ENCODE measurements at places on chromosomes 2 and 18.
A peak's percentile ranks its signal among the peaks of the same experiment; 100 is the strongest.

DNA sequence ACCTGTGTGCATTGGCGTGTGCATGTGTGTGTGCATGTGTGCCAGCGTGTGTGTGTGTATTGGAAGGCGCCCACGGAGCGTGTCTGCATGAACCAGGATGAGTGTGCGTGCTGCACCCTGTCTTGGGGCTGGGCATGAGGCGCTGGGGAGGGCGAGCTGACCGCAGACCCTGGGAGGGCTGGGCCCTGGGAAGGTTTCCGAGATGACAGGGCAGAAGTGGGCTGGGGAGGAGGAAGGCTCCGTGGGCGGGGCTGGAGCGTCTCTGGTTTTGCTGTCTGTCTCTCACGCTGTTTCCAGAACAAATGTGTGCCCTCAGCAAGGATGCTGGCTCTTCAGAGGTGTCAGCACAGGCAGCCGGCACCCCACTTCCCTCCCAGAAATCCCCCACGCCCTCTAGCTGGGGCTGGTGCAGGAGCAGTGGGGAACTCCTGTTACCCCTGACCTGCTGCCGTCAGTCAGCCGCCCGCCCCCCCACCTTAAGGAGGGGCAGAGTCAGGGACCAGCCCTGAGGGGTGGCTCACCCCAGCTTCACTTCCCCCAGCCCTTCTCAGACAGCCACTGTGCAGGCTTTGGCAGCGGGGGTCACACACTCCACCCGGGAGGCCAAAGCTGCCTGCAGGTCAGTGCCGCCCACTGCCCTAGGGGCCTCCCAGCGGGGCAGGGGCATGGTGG lies at the start of gene GPR35:
Gene GPR35 (plus strand): TSS at position 531 of the 672 bp plus-strand sequence. CDS start 4,473 bp downstream, outside the sequence.
- peak; percentile 39 for DNase-seq

DNA sequence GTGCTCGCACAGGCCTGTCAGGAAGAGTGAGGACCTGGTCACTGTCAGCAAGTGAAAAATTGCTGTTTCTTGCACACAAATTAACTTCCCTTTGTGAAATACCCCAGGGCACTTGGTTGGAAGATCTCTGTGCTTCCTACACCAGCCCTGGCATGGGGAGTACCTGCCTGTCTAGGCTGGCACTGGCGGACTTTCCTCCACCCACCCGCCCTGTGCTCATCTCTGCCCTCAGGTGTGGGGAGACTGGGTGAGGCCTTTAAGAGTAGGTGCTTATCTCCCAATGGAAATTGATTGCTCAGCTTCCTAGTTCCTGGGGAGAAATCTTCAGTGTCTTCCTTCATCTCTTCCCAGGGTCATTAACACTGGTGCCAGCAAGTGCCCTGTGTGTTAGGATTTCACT lies 42.1 kb downstream of the IMPA2 start:
- DNase-seq = no peak

DNA sequence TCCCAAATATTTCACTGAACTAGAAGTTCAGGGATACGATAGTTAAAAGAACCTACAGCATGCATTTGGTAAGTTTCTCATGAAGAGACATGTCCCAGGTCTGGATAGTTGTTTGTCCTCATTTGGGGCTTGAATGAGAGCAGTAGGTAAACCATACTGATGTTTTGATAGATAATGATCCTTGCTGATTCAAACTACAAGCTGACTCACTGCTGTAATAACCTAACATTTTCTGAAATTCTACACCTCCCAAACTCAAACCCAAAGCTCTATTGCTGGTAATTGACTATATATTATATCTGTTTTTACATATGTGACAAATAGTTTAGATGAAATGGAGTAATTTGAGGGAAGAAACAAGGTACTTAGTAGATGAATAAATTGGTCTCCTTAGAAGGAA lies 154.1 kb upstream of the BOD1L2 start:
- DNase-seq = no peak

- DNase-seq = no peak
Measured at GRCh38 chr2:223887127-223887526, 49.7 kb upstream of the AP1S3 start.

- no peak for DNase-seq
Measured at GRCh38 chr18:70489986-70490933, 201.4 kb downstream of the SOCS6 start.

GRCh38 chr2:157245846-157246764 lies 11.4 kb upstream of the GALNT5 start:
- DNase-seq = no peak

- no peak for DNase-seq
Measured at GRCh38 chr2:162025121-162025911, 48.7 kb downstream of the DPP4 start.

DNA sequence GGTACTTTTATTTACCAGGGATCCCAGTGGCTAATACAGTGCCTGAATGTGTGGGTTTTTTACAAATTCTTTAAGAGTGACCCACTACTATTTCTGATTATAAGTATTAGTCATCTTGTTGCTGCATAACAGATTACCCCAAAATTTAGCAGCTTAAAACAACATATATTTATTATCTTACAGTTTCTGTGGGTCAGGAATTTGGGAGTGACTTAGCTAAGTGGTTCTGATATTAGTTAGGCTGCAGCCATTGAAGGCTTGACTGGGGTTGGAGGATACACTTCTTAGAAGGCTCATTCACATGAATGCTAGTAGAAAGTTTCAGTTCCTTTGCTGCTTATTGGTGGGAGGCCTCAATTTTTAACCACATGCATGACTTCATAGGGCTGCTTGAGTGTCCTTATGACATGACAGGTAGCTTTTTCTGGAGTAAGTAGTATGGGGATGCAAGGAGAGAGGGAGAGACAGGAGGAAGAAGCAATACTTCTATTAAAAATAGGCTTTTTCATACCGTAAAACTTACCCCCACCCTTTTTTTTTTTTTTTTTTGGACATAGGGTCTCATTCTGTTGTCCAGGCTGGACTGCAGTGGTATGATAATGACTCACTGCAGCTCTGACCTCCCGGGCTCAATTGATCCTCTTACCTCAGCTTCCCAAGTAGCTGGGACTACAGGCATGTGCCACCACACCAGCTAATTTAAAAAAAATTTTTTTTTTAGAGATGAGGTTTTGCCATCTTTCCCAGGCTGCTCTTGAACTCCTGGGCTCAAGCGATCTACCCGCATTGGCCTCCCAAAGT lies 13.3 kb upstream of the POLE4 start:
- no peak for DNase-seq

GRCh38 chr2:96636551-96637171 lies 1.5 kb downstream of the KANSL3 start:
- DNase-seq = no peak

GRCh38 chr2:169395821-169396374 lies 33.6 kb upstream of the LRP2 start:
- no peak for DNase-seq

DNA sequence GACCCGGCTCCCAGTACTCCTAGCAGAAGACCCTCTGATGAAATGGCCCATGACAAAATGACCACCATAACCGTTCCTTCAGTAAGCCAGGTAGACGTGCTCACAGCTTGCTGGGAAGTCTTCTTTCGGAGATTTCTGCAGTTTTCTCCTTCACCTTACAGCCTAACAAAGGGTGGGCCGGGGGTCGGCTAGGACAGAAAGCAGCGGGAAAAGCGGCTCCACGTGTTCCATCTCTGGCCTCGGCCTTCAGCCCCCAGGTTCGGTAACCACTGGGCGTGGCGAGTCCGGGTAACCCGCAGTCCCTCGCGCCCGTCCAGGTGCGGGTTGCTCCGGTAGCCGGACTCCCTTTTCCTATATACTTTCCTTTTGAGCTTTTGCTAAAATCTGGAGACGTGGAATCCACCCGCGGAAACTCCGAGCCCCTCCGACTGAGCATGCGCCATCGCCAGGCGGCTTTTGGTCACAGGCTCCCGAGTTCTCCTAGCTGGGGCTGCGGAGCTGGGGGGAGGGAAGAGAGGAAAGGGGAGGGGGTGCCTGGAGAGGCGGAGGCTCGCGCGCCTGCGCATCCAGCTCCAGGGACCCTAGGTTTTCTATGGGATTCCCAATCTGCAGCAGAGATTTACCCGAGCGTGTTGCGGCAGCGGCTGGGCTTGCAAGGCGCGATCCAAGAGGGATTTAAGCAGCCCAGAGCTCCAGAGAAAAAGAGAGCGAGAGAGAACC lies at the start of gene VSNL1:
Gene VSNL1 (plus strand): TSS at position 604 of the 720 bp plus-strand sequence. CDS start 51,379 bp downstream, outside the sequence.
- DNase-seq = no peak

GRCh38 chr2:226079671-226080181 lies 680.2 kb downstream of the NYAP2 start:
- no peak for DNase-seq

GRCh38 chr2:122239440-122239839 lies 484.0 kb downstream of the TSN start:
- DNase-seq = no peak

DNA sequence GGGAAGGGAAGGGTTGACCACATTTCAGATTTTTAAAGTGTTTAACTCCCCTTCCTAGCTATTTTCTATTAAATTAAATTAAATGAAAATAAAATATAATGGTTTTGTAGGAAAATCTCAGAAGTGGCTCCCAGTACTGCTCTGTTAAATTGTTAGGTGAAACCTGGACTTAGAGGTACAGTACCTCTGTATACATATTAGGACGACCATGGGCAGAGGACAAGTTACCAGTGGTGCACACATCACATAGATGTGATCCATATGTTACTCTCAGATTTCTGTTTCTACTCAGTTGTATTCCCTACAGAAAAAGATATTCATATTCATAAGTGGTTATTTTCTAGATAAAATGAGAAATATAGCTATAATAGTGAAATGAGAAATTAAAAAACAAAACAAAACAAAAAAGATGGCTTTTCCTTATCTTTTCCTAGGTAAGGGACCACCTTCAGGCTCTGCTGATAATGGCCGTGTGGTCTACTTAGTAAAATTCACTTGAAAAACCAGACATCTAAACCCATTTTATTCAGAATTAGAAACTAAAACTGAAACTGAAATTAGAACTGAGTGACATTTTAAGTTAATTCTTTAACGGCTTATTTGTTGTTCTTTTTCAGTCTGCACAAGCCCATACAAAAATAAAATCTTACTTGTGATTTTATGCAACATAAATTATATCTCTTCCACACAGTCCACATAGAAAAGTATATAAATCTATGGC lies 832.5 kb upstream of the CHAC2 start:
- DNase-seq = no peak

DNA sequence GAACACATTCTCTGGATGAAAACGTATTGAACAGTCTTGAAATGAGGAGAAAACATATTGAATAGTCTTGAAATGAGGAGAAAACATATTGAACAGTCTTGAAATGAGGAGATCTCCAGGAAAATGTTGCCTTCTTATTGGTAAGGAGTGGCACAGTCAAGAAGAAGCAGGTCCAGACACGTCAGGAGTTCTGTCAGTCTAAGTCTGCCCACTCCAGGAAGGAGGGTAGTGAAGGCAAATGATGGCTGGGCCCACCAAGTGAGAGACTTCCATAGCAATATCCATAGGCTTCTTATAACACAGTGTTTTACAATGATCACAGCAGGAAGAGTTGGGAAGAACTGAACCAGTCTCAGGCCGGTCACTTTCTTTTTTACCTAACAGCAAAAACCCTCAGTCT lies 316.2 kb downstream of the ETAA1 start:
- no peak for DNase-seq

GRCh38 chr2:6408057-6408456 lies 457.6 kb downstream of the CMPK2 start:
- DNase-seq = no peak

DNA sequence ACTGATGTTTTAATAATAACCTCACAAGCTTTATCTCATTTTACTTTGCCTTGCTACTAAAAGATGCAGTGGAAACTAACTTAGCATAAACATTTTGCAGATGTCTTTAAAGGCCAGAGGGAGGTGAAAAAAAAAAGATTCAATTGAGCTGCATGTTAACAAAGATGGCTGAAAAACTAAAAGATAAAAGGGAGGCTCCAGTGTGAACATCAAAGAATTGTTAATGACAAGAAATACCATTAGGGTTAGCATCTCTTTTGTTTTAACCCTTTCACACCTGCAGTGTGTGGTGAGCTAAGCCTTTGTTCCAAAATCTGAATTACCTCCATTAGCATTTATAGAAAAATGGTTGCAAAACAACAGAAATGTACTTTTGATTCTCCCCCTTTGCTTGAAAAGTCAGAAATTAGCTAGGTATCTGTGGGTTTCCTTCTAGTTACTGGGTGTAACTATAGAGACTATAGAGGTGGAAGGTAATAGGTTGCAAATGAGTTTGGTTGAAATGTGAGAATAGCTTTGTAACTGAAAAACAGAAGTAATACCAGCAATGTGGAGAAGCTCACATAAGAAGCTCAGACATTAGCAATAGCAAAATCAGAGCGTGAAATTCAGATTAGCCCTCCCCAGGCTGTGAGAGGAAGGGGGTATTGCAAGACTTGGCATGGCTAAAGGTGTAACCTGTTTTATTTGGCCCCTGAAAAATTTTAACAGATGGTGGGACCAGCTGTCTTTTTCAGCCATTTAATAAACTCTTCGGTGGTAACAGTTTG lies 34.8 kb upstream of the SP5 start:
- DNase-seq = no peak

DNA sequence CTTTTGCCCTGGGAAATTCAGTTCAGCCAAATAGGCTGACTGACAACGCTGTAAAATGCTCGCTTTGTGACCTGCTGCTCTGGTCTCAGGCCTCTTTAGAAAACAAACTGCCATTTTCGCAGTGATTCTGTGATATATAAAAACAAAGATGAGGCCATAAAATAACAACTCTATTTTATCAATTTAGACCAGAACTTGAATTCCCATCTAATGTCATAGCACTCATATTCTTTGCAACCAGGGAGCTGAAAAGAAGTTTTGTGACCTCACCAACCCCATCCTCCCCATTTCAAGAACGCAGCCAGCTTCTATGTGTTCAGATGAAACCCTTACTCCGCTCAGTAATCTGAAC lies 40.3 kb downstream of the TCF4 start:
- DNase-seq = no peak

DNA sequence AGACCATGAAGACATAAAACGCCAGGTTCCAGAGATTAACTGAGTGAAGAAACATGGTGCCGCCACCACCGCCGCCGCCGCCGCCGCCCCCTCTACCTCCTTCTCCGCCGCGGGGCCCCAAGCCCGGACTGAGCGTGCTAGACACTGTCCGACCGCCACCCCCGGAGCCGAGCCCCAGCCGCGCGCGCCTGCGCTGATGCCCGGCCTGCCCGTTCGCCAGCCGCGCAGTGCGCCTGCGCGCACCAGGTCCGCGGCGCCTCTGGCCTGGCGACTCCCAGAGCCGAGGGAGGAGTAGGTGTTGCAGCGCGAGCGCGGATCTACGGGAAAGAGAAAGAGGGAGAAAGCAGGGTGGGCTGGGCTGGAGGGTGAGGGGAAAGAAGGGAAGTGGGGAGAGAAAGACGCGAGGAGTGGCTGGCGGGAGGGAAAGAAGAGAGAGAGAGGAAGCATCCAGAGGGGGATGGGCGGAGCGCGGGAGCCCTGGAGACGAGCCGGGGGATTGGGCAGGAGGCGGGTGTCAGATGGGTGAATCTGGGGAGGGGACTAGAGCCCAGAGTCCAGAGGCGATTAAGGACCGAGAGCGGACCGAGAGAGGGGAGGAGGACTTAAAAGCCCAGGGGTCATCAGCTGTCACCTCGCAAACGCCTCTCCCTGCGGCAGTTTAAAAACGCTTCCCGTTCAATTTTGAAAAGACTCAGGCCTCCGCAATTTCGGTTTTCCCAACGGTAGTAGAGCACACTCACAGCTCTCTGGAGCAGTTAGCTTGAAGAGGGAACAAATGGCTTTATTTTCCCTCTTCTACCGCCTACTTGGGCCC lies at the start of gene PGAP1:
Gene PGAP1 (minus strand): TSS at position 146 of the 814 bp plus-strand sequence. CDS start 91 bp downstream, at position 55.
- peak; percentile 66 for DNase-seq

- DNase-seq = no peak
Measured at GRCh38 chr2:187230088-187230487, 218.0 kb downstream of the CALCRL start.

GRCh38 chr2:205089958-205090357 lies 544.7 kb downstream of the PARD3B start:
- DNase-seq = no peak

All from stimulated activated CD4-positive, alpha-beta T cell treated with anti-CD3 and anti-CD28 coated beads, Interleukin-15, amount 100 ng/mL, for 1 hour (primary cell).